ENCODE measurements at places on chromosomes 16 and 17.

GRCh38 chr17:789160-789840 is 7.1 kb downstream of the MRM3 start:
- no peak for DNase-seq

DNA sequence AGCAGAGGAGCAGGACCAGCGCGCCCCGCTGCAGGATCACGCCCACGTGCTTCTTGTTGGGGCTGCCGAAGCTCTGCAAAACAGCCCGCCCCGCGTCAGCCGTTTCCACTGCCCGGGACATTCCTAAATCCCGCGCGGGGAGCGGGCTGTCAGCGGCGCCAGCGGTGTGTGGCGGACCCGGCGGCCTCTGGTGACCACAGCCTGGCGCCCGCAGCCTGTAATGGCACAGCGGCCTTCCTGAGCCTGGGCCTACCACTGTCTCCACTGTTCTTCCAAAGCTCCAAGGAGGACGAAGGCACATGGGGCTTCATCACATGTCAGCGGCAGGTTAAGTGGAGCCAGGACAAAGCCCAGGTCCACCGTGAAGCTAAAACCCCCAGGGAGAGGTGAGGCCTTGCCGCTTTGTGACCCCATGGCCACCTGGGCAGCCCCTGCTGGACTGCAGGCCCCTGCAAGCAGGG is 2.5 kb downstream of the SLC47A2 start:
- DNase-seq: no peak

DNA sequence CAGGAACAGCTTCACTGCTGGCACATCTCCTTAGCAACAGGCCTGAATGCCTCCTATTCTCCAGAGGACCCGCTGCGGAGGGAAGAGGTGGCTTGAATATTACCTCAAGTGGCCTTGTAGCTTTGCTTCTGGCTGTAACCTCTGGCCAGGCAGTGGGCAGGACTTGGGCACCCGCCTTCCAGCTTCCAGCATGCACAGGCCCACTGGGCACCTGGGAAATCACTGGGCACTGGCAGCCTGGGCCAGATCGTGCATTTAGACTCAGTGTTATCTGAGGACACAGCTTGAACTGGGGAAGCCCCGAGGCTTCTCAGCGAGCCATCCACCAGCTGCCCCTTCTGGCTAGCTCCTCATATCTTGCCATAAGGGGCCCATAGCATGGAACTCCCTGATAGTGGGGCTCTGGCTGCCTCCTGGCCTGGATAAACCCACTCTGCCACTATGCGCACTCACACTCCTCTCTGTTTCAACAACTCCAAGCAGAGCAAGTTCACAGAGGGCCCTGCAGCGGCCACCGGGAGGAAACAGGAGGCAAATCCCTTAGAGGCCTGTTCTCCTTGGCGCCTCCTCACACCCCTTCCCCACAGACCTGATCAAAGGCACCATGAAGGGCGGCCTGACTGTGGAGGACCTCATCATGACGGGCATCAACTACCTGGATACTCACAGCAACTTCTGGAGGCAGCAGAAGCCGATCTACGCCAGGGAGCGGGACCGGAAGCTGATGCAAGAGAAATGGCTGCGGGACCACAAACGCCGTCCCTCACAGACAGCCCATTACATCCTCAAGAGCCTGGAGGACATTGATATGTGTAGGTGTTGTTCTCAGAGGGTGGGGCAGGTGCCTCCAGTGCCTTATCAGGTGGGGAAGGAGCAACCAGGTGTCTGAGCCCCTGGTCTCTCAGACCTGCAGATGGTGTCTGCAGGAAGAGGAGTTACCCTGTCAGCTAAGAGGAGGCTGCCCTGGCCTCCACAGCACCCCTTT is 7.8 kb downstream of the ODAD4 start:
- DNase-seq: no peak

DNA sequence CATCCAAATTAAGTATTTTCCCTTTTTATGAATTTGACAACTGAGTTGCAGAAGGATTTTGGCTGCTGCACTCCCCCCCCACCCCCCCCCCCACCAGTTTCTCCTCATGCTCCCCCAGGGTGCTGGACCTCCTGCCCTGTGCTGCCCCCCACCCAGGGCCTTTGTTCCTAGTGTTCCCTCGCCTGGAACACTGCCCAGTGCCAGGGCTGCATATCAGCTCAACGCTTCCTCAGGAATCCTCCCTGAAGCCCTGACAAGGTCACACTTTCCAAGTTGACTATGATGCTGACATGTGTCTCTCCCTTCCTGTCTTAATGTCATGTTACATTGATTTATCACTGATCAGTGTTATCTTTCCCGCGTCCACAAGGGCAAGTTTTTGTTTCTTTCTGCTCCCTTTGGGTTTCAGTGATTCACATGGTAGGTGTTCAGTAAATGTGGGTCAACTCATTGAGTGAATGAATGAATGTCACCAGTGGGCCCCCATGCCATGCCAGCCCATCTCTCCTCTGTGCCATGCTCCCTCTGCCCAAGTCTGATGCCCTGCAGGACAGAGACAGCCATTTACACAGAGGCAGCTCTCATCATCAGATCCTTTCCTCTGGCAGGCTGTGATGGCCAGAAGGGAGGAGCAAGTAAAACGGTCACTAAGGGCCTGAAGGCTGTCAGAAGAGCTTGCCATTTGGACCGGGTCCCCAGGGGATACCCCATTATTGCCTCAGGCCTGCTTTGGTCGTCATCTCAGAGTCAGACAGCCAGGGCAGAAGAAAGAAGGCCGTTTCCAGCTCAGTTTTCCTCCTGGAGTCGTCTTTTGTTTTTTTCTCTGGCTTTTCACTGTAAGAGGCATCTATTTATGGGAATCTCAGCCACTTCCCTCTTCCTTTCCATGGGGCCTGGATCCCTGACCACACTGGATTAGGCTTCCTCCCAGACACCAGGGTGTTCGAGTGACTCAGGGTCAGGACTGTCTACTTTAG is 386.2 kb downstream of the SNX29 start:
- peak; percentile 20 for DNase-seq

All from fibroblast of skin of scalp (primary cell).